RWPE1 (cell line): ENCODE measurements at places on chromosomes 12 and 14.

DNA sequence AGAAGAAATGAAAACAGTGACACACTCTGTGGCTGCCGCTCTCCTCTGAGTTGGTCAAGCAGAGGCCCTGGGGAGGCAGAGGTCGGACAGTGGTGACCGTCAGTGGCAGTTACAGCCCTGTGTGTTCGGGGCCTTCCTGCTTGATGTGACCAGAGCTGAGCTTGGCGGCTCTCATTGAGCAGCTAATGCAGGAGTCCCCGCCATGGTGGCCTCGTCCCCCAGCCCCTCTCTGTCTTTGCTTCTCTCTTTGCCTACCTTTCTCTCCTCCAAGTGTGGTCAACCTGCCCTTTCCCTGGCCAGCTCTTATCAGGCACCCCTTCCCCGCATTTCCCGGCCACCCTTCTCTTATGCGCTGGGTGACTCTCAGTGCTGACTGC, 362.8 kb downstream of the CACNA1C start:
- no peak for DNase-seq

DNA sequence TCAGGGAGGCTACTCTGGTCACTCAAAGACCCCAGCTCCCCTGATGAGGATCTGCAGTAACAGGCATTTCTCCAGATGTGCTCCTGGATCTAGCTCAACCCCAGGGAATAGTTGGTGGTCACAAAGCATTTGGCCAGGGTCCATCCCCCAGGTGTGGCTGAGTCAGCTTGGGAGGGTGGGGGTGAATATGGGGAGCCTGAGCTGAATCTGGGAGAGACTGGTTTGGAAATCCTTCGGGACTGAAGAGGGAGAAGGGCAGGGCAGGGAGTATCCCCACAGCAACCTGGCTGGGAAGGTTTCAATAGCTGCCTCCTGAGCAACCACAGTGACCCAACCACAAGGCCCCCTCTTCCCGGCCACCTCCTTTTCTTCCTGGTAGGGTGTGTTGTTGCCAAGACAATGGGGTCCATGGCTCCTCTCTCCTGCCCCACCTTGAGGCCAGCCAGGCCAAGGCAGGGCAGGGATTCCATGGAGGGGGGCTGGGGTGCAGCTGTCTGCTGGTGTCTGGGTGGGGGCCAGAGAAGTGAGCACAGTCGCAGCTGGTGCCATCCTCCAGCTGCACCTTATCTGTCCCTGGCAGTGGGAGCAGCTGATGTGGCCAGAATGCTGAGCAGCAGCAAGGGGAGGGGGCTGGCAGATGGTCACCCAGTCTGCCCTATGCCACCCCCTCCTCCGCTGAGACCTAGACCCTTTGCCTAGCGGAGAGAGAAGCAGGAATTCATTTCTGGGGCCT, 5.5 kb downstream of the ASIC1 start:
- DNase-seq: no peak

- DNase-seq: no peak
Measured at GRCh38 chr14:31078766-31079165, 52.6 kb upstream of the STRN3 start.

DNA sequence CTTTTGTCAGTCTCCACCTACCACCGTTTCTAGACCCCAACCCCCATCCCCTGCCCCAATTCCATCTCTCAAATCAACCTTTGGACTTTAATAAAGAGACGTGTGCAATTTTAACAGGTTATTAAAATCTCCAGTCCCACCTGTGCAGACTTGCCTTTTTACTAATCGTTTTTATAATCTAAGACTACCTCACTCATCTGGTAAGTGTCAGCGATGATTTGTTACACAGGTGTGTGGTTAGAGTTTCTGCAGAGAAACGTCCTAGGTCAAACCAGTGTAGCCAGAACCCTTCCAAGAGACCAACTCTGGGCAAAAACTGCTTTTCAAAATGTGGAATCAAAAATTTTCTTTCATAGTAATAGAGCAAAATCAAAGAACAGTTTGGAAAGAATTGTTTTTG, 60.4 kb upstream of the PELI2 start:
- DNase-seq: no peak

GRCh38 chr14:50318031-50318626, 6.0 kb downstream of the DMAC2L start:
- DNase-seq: peak; percentile 36

DNA sequence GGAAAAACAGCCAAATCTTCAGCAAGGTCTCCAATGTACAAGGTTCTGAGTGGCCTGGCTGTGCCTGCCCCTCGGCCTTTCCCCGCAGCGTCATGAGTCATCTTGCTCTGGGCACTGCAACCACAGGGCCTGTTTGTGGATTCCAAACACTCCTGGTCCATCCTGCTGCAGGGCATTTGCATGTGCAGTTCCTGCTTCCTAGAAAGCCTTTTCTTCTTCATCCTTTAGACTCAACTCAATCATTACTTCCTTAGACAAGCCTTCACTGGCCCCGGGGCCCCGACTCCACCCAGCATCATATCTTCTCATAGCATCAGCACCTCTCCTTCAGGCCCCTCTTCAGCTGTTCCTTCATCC, 101.8 kb upstream of the EGLN3 start:
- DNase-seq: no peak

GRCh38 chr14:33793398-33794110, 157.3 kb downstream of the EGLN3 start:
- DNase-seq: no peak

DNA sequence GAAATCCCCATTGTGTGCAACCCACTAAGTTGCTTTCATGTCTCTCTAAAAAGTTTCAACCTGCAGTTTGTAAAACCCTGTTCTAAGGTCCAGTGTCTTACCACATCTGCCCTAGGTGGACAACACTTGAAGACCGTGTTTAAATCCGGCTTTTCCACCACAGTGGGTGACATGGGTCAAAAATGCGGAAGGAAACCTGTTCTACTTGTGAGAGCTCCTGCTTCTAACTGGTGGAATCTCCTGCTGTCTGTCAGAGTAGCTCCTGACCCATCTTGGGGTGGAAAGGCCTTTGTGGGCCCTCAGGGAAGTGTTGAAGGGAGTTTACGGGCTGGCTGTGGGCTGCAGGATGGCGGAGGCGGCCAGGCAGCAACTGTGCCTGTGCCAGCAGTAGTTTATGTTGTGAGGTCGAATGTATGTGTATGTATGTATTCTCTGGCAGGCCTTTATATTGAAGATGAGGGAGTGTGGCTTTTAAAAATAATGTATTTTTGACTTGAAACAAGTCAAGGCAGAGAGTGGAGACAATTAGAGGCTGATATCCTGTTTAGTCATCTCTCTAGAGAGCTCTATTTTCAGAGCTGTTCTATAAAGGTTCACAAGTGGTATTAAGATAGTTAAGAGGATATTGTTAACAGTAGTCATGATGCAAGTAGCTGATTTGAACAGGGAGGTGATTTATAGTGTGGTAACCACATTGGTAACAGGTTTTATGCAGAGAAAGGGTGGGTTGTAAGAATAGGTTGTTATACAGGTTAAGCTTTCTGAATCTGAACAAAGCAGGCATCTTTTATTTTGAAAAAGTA, 67.0 kb downstream of the PRKCH start:
- peak; percentile 84 for DNase-seq

- peak; percentile 54 for DNase-seq
Measured at GRCh38 chr14:66009089-66009488, 477.1 kb upstream of the CCDC196 start.

- no peak for DNase-seq
Measured at GRCh38 chr12:27193106-27193505, 51.0 kb upstream of the STK38L start.

- no peak for DNase-seq
Measured at GRCh38 chr12:108616941-108617858, 16.5 kb downstream of the SELPLG start.

DNA sequence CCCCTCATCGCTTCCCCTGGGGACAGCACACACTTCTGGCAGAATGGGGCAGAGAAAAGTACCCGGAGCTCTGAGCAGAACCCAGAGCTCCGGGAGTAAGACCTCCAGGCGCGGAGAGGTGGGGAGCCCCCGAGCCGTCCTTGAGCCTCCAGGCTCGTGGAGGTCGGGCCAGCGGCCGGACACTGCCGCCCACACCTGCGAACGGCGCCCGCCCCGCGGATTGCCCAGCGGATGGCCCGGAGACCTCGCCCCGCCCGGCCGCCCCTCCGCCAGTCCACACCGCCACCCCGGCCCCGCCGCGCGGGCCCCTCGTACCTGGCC, 344 bp downstream of the SPTLC2 start:
- no peak for DNase-seq

GRCh38 chr14:104694475-104694950, 5.1 kb downstream of the INF2 start:
- no peak for DNase-seq

GRCh38 chr14:100904307-100905087, 975 bp upstream of the RTL1 start:
- no peak for DNase-seq

GRCh38 chr12:132423820-132424645, 65.9 kb upstream of the FBRSL1 start:
- DNase-seq: no peak

GRCh38 chr12:128938886-128939285, 85.6 kb downstream of the GLT1D1 start:
- peak; percentile 63 for DNase-seq

GRCh38 chr14:65198346-65198745, 96.0 kb upstream of the MAX start:
- no peak for DNase-seq

DNA sequence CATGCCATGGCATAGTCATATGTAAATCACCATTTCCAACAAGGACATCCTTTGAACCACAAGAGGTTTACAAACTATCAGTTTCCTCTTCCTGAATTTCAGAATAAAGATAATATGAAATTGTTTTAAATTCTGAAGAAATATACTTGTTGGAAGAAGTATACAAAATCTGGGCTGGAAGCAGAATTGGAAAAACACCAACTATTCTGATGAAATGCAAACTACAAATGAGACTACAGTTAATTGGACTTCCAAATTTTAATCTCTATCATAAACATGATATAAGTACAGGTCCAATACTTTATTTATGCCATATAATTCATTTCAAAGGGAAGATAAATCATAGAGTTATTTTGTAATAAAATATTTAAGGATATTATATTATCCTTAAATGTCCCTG, 80.1 kb downstream of the NOVA1 start:
- DNase-seq: no peak

- peak; percentile 22 for DNase-seq
Measured at GRCh38 chr12:85872497-85873091, 1.5 kb upstream of the NTS start.

DNA sequence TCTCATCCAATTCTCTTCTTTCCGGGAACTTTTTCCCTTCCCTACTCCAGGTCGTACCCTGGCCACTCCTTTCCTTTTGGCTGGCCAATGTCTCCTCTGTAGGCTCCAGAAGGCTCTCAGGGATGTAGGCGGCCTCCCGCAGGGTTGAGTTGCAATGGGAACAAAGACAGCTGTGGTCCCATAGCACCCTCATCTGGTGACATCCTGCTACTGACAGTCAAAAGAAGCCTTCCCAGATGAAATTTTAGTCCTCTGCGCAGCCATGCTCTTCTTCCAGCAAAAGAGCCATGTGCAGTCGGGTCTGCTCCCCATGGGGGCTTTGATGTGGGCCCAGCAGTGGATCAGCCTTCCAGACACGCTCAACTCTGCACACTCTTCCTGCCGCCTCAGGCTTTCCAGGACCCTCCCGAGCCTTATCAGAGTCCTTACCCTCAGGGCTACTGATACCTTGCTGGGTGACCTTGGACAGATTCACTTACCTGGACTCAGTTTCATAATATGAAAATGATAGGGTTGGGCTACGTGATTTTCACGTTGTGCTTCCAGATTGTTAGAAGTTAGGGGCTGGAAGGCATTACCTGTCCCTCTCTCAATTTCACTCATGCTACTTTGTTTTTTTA, 5.5 kb upstream of the CELA1 start:
- DNase-seq: no peak

DNA sequence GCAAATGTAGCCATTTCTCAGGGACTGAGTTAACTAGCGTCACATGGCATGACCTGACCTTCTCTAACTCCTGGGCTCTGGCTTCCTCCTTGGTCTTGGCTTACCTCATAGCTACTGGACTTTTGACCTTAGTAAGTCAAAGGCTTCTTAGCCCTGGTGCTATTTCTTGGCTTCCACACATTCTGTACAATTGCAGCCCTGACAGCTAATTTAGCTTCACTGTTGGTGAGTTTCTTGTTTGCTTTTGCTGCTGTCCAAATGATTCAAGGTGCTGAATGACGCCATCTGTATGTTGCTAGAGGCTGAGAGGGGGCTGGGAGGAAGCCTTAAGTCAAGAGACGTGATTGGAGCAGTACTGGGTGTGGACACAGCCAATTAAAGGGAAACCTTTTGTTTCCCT, 202.7 kb downstream of the PRKD1 start:
- DNase-seq: no peak

DNA sequence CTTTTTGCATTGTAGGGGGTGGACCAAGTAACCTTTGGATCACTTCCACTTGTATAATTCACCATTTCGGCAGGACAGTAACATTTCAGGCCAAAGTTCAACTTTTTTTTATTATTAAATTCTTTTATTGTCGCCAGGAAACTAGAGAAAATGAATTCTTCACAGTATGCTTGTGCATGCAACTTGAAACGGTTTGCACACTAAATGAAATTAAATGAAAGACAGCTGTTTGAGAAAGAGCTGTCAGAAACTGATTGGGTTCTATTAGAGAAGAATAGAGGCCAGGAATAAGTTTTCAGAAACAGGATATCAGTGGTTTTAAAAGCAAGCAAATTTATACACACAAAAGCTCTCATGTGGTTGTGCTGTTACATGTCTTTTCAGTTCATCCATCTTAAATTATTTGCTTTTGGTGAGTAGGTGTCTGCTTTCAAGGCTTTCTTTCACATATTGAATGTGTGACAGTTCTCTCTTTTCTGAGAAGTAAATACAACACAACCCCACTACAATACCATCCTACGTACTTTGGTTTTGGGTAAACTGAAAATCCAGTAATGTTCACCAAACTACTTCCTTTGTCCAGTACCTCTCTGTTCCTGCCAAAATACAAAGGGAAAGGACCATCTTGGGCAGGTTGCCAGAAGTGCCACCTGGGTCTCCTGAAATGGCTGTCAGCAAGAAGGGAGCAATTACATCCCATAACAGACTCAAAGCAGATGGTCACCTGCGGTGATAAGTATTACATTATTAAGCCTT, 291.7 kb downstream of the RAD51B start:
- DNase-seq: no peak

- no peak for DNase-seq
Measured at GRCh38 chr14:95248432-95248831, 71.3 kb downstream of the CLMN start.

DNA sequence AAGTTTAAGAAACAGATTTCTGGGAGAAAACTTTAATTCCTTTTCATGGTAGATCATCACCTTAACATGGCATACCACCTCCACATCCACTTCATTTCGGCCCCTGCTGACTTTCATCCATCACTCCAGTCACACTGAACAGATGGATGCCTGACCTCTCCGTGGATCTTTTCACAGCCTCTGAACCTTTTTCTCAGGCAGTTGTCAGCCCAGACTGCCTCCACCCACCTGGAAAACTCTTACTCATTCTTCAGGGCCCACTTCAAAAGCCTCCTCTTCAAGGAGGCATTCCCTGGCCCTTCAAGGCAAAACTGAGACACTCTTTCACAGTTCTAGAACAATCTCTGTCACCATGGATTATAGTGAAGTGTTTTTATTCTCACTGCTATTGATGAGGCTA, 52.9 kb downstream of the GXYLT1 start:
- no peak for DNase-seq

GRCh38 chr12:100795174-100795799, 711 bp downstream of the ANO4 start:
- DNase-seq: no peak
